ENCODE measurements at places on chromosomes 7 and 10.

DNA sequence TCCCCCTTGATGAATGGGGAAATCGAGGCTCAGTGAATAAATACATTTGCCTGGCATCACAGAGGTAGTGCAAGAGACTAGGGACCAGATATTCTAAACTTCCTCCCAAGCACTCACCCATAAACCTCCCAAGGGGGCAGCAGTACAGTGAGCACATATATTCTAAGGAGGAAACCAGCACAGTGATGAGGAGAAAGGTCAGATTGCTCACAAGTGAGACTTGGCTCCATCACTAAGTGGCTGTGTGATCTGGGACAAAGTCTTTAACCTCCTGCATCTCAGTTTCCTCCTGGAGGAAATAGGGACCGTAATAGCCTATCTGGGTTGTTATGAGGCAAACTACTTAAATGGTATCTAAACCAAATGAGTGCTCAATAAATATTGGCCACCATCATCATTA, 4.3 kb downstream of the PLXNA4 start:
- DNase-seq = no peak

DNA sequence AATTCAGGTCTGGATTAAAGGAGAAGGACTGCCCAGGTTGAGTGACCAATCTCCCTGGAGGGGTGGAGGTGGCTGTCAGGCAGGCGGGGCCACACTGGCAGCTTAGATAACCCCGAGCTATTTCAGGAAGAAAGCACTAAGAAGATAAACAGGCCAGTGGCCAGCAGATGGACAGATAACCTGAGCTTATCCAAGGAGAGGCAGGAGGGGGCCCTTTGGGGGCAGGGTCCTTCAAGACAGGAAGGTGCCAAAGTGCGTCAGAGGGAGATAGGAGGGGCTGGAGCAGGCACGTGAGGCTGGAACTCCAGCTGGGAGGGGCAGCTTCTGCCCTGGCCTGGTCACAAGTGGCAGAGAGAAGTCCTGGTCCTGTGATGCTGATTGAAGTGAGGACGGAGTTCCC, 29.8 kb upstream of the PODXL start:
- no peak for DNase-seq

DNA sequence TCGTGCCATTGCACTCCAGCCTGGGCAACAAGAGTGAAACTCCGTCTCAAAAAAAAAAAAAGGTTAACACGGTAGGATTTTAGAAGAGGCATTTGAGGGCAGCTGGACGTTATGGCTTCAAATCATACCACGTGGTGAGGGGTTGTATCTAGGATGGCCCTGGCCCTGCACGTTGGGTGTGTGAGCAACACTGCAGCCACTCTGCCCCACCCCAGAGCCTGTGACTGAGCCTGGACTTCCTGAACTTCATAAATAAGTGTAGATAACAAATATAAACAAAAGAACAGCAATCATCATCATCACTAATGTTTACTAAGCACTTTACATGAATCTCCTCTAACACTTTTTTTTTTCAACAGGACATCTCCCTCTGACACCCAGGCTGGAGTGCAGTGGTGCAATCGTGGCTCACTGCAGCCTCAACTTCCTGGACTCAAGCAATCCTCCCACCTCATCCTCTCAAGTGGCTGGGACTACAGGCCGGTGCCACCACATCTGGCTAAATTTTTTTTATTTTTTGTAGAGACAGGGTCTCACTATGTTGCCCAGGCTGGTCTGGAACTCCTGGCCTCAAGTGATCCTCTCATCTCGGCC, 169.5 kb upstream of the FRMD4A start:
- no peak for DNase-seq

DNA sequence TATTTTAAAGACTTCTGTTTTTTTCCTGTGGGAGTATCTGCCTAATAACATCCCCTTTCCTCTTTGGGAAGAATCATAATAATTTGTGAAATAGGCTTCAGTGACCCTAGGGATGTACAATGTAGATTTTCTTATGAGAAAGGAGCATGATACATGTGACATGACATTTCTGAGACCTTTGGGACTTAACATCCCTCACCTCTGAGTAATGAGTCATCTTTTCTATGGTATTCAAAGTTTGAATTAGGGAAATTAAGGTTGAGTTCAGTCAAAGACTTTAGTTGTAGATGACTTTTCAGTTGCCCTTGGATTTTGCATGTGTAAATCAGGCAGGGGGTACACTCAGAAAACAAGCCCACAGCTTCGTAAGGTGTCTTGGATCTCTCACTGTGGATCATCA, 14.3 kb downstream of the GRK5 start:
- DNase-seq = no peak

- no peak for DNase-seq
Measured at GRCh38 chr10:119538632-119539358, 3.7 kb downstream of the RGS10 start.

GRCh38 chr10:76466836-76467503, 1035.5 kb downstream of the LRMDA start:
- DNase-seq = no peak

DNA sequence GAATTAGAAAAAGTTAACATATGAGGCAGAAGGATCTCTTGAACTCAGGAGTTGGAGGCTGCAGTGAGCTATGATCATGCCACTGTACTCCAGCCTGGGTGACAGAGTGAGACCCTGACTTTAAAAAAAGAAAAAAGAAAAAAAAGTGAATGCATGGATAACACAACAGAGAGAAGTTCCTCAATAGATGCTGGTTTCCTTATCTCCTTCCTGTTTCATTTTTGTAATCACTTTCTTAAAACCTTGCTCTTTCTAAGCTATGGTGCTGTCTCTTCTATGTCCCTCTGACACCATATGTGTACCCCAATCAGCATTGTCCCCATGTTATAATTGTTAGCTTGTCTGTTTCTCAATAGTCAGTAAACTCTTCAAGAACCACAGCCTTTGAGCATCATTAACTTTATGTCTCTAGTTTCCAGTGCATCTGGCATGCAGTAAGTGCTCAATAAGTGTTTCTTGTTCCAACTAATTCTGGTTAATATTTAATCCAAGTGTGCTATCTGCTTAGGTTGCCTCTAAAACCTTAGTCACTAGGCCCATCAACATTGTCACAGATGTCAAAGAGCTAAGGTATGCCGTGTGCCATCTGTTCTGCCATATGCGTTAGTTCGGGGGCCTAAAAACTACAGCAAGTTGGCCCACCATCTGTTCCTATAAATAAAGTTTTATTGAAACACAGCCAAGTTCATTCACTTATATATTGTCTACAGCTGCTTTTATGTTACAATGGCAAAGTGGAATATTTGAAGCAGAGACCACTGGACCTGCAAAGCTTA, 36.2 kb downstream of the MPP7 start:
- no peak for DNase-seq

GRCh38 chr10:60138842-60139241, 232.5 kb upstream of the CCDC6 start:
- DNase-seq = no peak

DNA sequence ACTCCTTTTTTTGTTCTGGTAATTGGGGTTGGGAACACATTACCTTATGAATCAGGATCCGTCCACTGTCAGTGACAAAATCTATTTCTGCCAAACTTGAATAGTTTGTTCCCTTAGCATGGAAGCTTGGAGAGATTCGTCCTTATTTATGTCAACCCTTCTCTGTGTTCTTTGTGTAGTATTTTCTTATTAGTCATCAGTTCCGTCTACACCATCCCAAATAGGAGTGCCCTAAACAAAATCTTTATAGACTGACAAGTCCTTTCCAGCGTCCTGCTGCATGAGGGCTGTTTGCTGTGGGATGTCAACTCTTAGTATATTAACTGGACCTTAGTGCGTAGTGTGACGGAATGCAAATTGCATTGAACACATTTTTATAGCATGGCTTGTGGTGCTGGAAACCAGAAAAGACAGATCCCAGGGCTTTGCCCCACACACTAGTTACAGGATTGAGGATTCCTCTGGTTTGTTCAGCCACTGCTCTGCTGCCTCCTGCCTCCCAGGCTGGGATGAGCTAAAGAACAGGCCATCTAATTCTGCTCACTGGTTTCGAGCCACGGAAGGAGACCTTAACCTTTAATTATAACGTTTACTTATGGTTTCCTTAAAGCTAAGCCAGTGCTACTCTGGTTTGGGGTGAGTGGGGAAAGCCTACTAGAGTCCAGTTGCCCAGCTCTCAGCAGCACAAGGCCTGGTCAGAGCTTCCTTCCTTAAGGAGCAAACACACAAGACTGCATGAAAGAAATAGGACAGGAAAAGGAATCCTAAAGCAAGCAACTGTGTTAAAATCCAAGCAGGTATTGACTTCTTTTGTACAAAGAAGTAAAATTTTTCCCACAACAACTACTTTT, 194.4 kb downstream of the CCSER2 start:
- no peak for DNase-seq

GRCh38 chr10:4285121-4285520, 500.1 kb upstream of the KLF6 start:
- peak; percentile 54 for DNase-seq

DNA sequence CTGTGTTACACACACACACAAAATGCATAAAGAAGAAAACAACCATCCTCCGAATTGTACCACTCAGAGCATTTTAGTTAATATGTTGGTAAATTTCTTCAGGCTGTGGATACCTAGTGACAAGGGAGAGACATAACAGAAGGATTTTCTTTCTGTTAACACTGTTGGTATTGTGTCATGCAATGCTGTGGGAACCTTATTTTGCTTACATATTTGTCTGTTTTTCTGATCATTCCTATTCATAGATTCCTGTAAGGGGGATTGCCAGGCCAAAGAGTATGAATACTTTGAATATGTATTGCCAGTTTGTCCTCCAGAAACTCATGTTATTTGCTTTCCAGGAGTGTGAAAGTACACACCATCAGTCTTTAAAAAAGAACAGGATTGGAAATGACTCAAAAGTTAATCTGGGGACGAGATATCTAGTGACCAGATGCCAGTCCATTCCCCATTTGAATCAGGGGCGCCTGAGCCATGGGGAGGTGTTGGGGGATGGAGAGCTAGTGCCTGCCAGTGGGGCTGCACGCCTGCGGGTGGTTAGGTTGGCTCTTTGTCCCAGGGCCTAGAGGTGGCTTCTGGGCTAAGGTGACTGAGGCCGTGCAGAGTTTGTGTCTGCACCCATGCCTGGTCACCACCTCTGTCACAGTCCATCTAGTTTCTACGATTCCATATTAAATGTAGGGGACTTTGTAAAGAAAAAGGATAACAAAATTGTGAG, 142.0 kb downstream of the PTPN20 start:
- DNase-seq = no peak

DNA sequence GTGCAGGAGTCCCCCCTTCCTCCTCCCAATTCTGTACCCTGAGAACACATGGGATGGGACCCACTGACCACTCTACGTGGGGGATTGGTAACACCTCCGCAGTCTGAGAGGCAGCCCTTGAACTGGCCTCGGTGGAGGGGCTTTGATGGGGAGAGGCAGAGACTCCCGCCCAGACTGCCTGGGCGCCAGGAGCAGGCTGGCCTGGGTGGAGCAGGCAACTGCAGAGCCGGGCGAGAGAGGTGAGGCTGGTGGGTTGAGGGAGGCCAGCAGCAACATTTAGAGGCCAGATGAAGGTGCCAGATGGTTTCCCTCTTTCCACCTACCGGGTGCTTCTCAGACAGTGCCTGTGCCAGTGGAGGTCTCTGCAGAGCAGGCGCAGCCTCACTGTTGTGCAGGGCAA, 30.7 kb upstream of the ZNF467 start:
- no peak for DNase-seq

DNA sequence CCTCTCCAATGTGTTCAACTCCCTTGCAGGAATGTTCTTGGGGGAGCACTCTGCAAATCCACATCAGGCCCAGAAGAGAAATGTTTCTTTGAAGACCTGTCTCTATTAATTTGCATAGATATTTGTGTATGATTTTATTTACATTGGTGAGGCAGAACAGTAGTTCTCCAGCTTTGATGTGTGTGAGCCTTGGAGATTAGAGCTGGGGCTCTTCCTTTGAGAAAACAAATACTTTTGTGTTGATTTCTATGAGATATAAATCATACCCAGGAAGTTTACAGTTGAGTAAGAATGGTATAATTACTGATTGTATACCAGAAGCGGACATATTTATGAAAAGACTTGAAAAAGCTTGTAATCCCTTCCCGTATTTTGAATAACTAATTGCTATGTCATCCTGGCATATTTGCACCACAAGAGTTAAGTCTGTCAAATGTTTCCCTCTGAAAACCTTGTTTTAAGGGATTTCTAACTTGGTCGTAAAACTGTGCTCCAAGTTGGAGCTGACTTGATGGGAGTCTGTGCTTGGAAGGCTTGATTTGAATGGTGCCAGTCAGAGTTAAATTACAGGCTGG, 468.5 kb downstream of the LRMDA start:
- no peak for DNase-seq

DNA sequence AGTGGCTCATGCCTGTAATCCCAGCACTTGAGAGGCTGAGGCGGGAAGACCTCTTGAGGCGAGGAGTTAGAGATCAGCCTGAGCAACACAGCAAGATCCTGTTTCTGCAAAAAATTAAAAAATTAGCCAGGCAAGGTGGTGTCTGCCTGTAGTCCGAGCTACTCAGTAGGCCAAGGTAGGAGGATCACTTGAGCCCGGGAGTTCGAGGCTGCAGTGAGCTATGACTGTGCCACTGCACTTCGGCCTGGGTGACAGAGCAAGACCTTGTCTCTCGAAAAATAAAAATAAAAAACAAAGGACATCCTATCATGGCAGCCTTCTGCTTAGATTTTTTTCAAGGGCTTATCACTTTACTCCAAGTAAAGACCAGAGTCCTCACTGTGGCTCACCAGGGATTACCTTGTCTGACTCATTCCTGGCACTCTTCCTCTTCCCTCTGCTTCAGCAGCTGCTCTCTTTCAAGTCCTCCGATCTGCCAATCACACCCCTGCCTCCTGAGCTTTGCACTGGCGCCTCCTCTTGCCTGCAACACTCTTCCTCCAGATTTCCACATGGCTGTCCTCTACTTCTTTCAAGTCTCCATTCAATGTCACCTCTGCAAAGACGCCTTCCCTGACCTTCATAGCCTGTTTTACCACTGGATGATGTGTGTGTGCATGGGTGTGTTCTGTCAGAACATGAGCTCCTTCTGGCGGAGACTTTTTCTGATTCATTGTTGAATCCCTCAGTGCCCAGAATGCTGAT, 7.7 kb downstream of the PRTFDC1 start:
- DNase-seq = peak; percentile 92

GRCh38 chr7:93231259-93231658, 907 bp upstream of the VPS50 start:
- DNase-seq = no peak

- DNase-seq = peak; percentile 72
Measured at GRCh38 chr7:123022576-123022975, 27.1 kb upstream of the TAS2R16 start.

GRCh38 chr10:87500646-87501048, 4.0 kb upstream of the MINPP1 start:
- DNase-seq = no peak

DNA sequence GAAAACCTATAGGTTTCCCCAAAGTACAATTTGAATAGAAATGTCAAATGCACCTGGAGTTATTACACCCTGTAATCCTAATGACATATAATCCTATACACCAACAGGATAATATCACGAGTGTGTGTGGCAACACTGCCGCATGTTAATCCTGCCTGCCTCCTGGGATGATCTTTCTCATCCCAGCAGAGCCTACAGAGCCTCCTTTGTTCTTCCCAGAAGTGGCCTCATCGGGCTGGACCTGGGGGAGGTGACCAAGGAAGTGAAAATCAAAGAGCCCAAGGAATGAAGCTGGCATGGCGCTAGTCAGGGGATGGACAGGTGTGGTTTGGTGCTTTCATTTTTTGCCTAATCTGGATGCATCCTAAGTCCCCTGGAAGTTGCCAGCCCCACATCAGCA, 29.5 kb upstream of the LEP start:
- DNase-seq = no peak

Measured in LHCN-M2 (cell line).